NCI-H774 (cell line): ENCODE measurements at places on chromosomes 2 and 18.

GRCh38 chr2:179429060-179429471 is 164.4 kb upstream of the SESTD1 start:
- no peak for DNase-seq

- no peak for DNase-seq
Observed at GRCh38 chr18:73674125-73674865, 473.3 kb downstream of the FBXO15 start.

GRCh38 chr2:217096474-217097225 is 236.8 kb upstream of the TNP1 start:
- DNase-seq: no peak

GRCh38 chr2:222569826-222570225 is 86.1 kb downstream of the FARSB start:
- DNase-seq: no peak

- DNase-seq: no peak
Observed at GRCh38 chr2:152071092-152071491, 27.8 kb downstream of the CACNB4 start.

- DNase-seq: no peak
Observed at GRCh38 chr2:42298996-42299754, 61.8 kb downstream of the COX7A2L start.

DNA sequence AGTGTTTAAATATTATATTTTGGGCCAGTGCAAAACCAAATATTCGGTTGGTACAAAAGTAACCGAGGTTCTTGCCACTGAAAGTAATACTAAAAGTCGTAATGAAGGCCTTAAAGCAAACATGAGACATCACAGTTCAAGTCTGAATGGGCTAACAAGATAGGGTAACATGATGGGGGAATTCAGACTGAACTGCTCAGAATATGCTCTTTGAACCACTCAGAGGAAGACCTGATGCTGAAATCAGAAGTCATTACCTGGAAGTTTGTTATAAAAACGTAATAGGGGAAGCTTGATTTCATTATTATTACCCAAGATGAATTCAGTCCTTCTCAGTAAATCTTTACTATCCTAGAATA is 26.6 kb downstream of the CDKL4 start:
- DNase-seq: no peak

- no peak for DNase-seq
Observed at GRCh38 chr2:196278491-196278911, 107.1 kb upstream of the STK17B start.

DNA sequence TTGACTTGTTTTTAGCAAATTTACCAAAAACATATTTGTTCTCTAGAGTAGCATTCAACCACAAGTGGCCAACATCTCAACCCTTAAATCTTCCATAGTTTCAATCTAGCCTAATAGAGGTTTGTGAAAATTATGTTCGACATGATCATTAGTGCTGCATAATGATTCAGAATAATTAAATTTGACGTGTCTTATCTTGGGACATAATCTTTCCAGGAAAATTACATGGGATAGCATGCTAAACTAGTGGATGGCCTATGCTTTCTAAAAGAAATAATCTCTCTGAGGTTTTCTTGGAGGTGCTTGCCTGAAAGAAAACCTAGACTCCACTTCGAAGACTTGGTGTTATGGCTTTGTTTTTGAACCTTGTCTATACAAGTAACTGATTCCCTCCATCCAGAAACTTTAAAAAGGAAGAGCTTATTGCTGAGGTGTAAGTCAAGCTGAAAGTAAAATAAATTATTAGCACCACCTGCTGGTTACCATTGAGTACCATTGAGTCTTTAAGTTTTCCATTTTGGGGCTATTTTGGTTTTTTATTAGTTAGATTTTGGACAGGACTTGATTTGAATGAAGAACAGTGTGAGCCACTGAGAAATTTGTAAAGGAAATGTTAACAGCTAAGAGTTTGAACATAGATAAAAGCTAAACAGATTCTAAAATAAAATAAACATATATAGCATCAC is 32.7 kb downstream of the COX7A2L start:
- peak; percentile 14 for DNase-seq

GRCh38 chr2:25582077-25582830 is 91.1 kb downstream of the DTNB start:
- no peak for DNase-seq

GRCh38 chr2:8582191-8582590 is 99.7 kb upstream of the ID2 start:
- DNase-seq: no peak

DNA sequence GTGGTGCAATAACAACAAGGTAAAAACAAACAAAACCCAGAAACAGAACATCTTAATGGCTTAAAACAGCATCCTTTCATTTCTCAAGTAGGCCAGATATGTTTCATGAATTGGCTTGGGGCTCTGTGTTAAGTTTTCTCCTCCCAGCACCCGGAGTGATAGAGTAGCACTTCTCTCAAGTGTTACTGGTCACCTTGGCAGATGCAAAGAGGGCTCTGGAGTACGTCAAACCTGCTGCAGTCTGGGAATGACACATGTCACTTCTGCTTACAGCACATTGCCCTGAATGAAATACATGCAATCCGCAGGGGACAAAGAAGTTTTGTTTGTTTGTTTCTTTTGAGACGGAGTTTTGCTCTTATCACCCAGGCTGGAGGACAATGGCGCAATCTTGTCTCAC is 639.3 kb downstream of the CNTNAP5 start:
- no peak for DNase-seq

- no peak for DNase-seq
Observed at GRCh38 chr2:181123798-181124231, 143.4 kb downstream of the UBE2E3 start.

- DNase-seq: no peak
Observed at GRCh38 chr18:64919971-64920570, 771.2 kb upstream of the LINC00305 start.

DNA sequence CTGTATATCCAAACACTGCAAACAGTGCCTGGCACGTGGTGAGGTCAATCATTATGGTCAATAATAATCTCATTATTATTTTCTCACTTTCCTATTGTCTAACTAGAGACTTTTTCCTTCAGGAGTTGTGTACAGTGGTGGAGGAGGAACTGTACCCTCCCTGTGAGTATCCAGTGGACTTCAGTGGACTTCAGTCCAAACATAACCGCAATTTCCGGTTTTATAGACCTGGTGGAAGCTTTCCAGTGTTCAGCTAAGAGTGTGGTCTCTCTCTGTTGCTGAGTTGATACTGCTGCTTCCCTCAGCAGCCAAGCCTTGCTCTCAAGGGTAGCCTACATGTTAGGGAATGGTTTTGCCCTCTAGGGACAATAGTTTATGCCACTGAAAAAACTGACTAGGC is 447.1 kb downstream of the TMEM182 start:
- no peak for DNase-seq

GRCh38 chr2:50596515-50596914 is 435.4 kb downstream of the NRXN1 start:
- DNase-seq: no peak

- no peak for DNase-seq
Observed at GRCh38 chr2:240422658-240423329, 12.7 kb upstream of the GPC1 start.

- no peak for DNase-seq
Observed at GRCh38 chr2:70068119-70068518, 19.2 kb upstream of the PCBP1 start.

GRCh38 chr18:39399662-39400061 is 1834.1 kb upstream of the CELF4 start:
- DNase-seq: no peak

DNA sequence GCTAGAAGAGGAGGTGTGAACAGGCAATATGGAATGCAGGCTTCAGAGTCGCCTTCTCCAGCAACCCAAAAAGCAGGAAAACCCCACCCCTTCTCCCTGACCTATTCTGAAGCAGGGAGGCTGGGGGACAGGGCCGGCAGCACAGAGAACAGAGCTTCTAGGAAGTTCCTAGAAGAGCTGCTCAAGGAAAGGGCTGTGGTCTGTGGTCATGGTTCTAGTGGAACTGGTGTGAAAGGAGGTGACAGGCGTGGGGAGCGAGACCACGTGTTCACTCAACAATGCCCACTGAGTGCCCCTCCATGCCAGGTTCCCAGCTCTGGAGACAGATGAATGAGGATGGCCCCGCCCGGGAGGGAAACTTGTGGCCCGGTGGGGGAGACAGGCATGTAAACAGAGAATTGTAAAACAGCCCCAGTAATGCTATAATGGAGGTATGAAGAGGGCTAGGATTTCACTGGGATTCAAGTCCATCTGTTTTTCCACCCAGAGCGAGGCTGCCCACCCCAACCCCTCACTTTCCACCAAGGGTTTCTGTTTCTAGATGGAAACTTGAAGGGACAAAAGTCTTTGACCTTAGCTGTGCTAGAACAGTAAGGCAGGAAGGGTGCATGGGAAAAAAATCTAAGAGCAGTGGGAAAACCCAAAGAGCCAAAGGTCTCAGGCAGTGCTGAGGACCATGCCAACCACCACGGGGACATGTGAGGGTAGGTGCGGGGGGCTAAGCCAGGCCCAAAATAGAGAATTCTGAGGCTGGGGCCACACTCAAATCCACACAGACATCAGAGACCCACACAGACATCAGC is 71.8 kb downstream of the TNS1 start:
- DNase-seq: no peak

GRCh38 chr2:54092940-54093339 is 22.5 kb upstream of the ACYP2 start:
- no peak for DNase-seq

DNA sequence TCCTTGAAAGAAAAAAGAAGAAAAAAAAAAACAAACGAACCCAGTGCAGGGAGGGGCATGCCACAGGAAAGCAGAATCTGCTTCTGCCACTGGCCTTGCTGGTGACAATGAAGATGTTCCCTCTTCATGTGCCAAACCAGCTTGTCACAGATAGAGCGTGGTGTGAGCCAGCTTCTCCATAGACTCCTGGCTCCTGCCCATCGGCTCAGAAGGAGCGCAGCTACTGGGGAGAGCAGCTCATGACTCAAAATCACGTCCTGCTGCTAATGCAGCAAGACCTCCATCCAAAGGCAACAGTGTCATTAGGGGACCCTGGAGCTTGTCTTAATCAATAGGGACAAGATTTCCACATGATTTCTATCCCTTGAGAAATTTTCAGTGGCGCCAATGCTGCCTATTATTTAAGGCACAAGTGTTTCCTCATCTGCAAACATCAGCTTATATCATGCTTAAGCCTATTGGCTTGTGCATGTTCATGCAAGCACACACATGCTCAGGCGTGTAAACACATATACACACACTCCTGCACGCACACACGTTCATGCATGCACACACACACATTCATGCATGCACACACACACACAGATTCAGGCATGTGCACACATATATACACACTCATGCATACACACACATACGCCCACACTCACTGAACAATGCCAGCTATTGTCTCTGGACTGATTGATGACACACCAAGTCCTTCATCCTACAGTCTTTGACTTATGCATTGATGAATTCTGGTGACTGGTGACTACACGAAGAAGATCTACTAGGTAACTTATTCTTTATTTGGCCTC is 682.0 kb upstream of the ID2 start:
- no peak for DNase-seq

DNA sequence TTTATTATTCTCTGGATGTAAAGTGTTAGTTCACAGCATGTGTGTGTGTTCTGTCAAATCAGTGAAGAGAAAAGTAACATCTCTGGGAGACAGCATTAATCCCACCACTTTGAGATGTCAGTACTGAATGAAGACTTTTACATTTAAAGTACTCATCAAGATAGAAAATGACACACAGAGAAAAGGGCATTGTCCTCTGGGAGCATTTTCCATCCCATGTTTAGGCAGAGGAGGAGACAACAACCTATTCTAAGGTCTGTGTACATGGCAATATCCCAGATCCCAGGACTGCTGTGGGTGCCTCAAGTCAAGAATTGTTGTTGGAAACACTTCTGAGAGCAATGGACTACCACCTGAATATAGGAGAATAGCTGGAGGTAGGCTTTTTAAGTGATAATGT is 201.5 kb downstream of the PPP1R1C start:
- no peak for DNase-seq

- no peak for DNase-seq
Observed at GRCh38 chr2:19377717-19378116, 19.3 kb upstream of the OSR1 start.

DNA sequence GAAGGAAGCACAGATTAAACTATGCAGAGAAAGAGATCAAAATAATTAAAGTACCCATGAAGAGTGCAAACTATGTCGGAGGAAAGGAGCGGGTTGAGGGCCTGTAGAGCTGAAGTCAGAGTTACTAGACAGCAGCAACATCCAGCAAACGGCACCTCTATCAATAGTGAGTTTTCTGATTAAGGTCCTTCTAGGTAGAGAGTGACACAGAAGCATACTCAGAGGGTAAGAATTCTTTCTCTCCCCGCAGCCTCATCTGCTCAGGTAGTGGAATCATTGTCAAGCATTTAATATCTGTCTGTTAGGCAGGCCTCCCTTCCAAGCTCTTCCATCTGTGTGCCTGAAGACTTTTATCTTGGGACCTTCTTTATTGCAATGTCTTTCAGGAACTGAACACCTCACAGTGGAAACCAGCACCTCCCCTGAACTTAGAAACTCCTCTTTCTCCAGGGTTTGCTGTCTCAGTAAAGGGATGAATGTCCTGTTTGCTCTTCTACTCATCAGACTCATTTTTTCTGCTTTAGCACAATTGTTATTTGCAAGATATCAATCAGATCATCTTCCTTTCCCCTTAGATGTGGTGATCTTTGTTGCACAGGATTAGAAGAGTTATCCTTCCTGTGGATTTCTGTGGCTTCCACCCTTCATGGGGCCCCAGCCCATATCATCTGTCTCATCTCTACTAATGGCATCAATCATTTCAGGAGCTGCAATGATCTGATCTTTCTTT is 28.8 kb downstream of the SP140 start:
- DNase-seq: no peak

- no peak for DNase-seq
Observed at GRCh38 chr2:122023059-122023864, 267.8 kb downstream of the TSN start.

- DNase-seq: no peak
Observed at GRCh38 chr18:58495207-58495606, 133.7 kb downstream of the ALPK2 start.

- DNase-seq: no peak
Observed at GRCh38 chr2:238710032-238710735, 137.7 kb upstream of the TWIST2 start.

DNA sequence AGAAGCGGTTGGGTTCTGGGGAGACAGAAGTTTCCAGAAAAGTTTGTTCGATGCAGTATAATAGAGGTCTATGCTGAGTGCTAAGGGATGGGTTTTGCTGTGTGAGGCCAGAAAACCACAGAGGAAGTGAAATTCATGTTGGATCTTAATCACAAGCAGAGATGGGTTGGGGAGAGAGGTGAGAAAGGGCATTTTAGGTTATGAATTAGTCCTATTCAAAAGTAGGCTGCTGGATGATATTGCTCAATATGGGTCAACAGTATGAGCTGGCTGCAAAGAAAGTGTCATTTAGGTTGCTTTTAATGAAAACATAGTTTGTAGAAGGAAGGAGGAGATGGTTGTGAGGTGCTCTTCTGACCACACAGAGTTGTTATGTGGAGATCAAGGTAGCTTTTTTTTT is 118.8 kb upstream of the LHCGR start:
- no peak for DNase-seq

DNA sequence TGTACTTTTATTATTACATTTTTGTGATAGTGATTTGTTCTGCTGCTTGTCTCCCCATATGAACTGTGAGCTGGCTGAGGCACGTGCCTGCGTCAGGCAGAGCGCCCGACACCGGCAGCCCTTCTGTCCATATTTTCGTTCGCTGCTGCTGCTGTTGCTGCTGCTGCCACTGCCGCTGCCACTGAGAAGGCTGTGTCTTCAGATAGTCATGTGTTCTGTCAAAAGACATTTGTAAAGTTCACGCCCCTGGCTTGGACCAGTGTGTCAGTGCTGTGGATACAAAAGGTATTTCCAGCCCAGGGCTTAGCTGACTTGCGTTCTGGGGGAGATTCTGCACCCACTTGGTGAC is 47.0 kb downstream of the TWIST2 start:
- no peak for DNase-seq
